Aorta (tissue), 5 donors: ENCODE measurements at places on chromosomes 3 and 15. TPM values are rescaled to one million over a fixed set of nuclear protein-coding genes. Genes with fewer than 3 reads are reported as not detected.

DNA sequence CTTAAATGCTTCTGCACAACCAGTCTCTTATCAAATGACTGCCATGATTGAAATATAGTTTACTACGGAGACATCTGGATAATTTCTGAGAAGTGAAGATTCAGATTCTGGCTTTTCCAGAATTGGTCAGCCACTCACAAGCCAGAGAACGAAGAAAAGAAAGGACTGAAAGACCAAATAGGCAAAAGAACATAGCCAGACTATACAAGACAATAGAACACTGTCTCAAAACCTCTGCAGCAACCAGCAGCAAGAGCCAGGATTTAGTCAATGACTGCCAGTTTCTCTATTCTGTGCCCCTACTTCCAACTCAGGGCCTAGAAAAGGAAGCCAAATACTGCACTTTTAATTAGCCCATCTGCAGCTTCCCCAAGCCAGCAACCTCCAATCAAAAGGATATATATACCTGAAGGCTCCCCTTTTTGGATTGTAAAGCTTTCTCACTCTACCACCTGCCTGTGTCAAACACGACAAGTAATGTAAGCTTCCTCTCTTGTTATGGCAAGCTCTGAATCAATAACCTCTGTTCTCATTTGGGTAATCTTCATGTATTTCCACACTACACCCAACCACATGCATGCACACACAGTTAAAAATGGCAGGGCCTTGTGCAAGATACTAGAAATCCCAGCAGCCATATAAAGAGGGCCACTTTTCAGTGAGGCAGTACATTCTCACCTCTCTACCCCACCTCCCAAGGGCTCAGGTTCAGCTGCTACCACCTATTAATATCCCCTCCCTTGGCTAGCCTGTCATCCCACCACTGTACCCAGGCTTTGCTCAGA lies 97.1 kb downstream of the ERC2 start:
- no peak for DNase-seq

The ZDHHC19 gene
- 0.97 TPM for total RNA-seq

DNA sequence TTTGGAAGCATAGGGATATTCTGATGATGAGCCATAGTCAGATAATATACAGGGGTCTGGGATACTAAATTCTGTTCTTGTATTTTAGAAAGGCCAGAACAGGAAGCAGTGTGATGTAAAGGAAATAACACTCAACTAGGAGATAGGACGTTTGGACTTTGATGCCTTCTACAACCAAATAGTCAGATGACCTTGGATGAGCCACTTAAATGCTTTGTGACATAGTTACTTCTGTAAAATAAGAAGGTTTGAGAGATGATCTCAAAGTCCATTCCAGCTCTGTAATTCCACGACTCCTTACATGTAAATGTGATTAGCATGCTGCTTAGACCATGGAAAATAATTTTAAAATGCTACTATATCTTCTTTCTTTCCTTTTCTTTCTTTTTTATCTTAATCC lies 29.5 kb upstream of the CCDC54 start:
- DNase-seq, result no peak

The XCR1 gene
- total RNA-seq, result 0.26 TPM

The SACM1L gene
- total RNA-seq, result 44.5 TPM

The CCNL1 gene
- 159 TPM for total RNA-seq

DNA sequence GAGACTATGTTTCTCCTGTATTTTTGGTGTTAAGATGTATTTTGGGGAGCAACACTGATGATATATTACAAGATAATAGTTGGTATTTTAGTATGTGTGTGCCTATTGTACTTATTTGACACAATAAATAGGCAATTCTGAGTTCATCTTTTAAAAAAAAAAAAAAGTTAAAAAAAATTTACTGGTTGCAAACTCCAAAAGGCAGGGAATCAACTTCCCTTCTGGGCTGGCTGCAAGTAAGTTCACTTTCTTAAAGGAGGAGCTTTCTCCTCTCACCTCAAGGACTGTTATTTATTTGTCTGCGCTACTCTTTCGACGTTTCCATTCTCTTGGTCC lies 335 bp upstream of the VPS8 start:
- DNase-seq, result no peak

- DNase-seq, result no peak
These were observed 42.7 kb downstream of the FAM174B start for GRCh38 chr15:92612891-92613290.

The HYKK gene
- 8.0 TPM for total RNA-seq

DNA sequence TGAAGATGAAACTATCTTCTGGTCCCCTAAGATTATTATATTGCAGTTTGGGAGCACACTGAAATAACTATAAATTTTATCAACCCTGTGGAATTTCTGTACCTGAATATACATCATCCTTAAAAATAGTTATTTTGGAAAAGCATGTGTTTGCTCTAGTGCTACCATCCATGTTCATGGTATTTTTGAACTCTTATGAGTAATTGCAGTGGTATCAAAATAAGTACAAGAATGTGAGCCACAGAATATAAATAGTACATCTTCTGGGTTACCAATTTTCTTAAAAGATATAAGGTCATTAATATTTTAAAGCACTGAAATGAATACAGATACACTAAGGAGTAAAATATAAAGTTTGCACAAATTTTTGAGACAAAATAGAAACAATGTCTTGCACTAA lies 206.5 kb downstream of the CBLB start:
- no peak for DNase-seq

The SLC35G2 gene
- 7.5 TPM for total RNA-seq

GRCh38 chr3:12969486-12969885 lies 103.7 kb downstream of the IQSEC1 start:
- no peak for DNase-seq

The PFN2 gene
- total RNA-seq, result 115 TPM

The BNC1 gene
- total RNA-seq, result 0.13 TPM

DNA sequence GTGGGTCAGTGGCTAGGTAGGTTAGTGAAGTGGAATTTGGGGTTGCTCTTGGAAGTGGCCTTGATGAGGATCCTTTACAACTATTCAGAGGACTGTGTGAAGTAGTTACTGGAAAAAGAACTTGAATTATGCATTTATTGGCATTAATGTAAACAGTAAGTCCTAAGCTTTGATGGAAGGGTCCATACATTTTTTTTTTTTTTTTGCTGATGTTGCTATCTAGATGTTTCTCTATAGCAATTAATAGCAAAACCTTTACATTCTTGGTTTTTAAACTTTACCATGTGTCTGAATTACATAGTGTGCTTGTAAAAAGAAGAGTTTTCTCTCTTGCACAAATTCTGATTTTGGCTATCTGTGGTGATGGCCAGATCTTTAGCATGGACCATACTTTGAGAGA lies 9.5 kb downstream of the ZNF621 start:
- DNase-seq, result no peak

The CA12 gene
- total RNA-seq, result 29.7 TPM

The POLQ gene
- 0.23 TPM for total RNA-seq
